ENCODE measurements at places on chromosomes 2 and 18.

DNA sequence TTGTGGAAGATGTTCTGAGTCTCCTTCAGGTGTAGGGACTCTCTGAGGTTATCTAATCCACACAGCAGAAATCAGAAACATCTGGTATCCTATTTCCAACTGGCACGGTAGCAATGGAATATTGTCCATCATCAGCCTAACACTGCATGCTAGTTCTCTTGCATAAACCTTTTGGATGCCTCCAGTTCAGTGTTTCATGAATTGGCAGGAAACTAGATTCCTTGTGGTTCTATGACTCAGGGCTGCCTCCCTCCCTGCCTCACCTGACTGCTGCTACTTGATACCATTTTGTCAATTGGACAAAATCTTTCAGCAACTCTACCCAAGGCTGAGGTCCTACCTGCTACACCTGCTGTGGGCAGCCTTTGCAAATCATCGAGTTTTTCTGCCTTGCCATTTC is 130.9 kb downstream of the TPGS2 start:
- DNase-seq = no peak
- no peak overlapping the region for H3K27ac ChIP-seq
- H3K27me3 ChIP-seq = no peaks in the 10 kb centered on the region

DNA sequence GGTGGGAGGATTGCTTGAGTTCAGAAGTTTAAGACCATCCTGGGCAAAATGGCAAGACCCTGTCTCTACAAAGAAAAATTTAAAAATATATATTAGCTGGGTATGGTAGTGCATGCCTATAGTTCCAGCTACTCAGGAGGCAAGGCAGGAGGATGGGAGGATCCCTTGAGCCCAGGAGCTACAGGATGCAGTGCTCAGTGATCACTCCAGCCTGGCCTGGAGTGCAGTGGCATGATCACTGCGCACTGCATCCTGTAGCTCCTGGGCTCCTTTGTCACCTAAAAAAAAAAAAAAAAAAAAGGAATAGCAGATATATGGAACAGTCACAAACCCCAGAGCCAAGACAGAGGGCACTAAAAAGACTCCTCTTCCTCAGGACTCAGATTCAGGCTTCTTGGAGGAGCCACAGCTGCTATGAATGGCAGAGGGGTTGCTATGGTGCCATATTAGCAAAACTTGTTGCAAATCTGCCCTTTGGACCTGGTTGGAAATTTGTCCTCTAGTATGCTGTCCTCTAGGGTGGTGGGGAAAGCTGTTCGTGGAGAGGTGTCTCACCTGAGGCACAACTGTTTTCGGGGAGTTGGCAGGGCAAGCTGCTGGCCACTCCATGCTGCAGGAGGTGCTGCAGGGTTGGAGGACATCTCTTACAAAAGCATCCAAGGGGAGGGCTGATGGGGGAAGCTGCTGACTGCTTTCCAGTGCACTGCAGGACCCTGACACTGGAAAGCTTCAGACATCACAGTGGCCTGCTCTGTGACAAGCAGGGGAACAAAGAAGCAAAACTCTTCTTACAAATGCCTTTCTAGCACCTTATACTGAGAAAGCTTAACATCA is 22.7 kb downstream of the CYP20A1 start:
- no peak overlapping the region for H3K27ac ChIP-seq
- no peaks in the 10 kb centered on the region for H3K27me3 ChIP-seq
- H3K36me3 ChIP-seq = no peaks in the 10 kb centered on the region
- DNase-seq = no peak
- H3K4me1 ChIP-seq = no peaks in the 10 kb centered on the region

DNA sequence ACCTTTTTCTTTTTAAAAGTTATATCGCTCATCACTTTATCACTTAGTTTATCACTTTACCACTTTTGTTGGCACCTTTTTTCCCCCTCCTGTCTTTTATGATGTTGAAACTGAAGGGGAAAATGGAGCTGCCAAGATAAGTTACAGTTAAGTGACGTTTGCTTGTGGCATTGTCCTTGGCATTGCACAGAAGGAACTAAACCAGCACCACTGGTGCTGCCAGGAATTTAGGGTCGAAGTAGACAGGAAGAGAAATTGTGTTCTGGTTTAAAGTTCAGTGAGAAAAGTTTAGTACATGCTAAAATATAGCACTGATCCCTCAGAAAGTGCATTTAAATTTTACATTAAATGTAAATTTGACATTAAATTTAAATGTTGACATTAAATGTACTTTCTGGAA is 49.9 kb downstream of the MYO1B start:
- H3K27ac ChIP-seq = no peak overlapping the region
- no peak for DNase-seq
- no peak overlapping the region for H3K4me3 ChIP-seq
- no peaks in the 10 kb centered on the region for H3K4me1 ChIP-seq
- H3K27me3 ChIP-seq = no peaks in the 10 kb centered on the region

DNA sequence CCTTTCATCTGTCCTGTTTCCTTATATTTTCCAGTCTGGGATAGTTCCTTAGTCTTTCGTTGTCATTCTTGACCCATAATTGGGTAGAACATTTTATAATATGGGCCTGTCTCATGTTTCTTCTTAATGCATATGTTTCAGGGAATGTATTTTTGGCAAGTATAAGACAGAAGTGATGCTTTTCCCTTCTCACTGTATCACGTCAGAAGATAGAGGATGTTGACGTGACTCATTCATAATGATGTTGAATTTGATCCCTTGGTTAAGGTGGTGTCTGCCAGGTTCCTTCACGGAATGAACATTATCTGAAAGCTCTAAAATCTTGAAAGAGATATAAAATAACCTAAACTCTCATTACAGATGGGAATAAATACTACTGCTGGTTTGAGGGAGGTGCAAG is 18.8 kb downstream of the CDH7 start:
- H3K27ac ChIP-seq = no peak overlapping the region
- no peak for DNase-seq
- H3K27me3 ChIP-seq = no peaks in the 10 kb centered on the region

- H3K27ac ChIP-seq = no peak overlapping the region
- DNase-seq = no peak
- no peaks in the 10 kb centered on the region for H3K4me1 ChIP-seq
- H3K27me3 ChIP-seq = no peaks in the 10 kb centered on the region
- no peaks in the 10 kb centered on the region for H3K36me3 ChIP-seq
- no peak overlapping the region for H3K4me3 ChIP-seq
These were observed 13.1 kb upstream of the PLEK start for GRCh38 chr2:68351997-68352396.

- H3K4me3 ChIP-seq = no peak overlapping the region
- peaks cover 3% of the 10 kb centered on the region for H3K4me1 ChIP-seq
- H3K27ac ChIP-seq = no peak overlapping the region
These were observed 253.2 kb upstream of the EPC2 start for GRCh38 chr2:148391324-148391723.

Measured in uterus (tissue), 4 donors.